ENCODE measurements at places on chromosomes 1 and 21.
A peak's percentile ranks its signal among the peaks of the same experiment; 100 is the strongest.

DNA sequence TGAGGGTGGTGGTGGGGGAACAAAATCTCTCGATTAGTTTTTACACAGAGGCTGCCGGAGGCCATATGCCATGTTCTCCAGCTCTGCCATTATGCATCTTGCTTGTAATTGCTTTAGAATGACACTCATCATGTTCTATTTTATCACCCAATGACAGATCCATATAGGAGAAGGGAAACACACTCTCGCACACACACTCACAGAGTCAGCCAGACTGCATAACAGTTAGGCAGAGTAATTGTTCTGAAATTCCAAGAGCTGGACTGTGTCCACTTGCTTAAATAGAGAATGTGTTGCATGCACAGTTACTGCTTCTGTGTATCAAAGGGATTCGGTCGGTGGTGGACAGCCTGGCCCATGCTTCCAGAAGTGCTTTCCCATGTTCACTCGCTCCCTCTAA lies 30.6 kb downstream of the KCND3 start:
- no peak for DNase-seq

GRCh38 chr1:169326956-169327268 lies 40.7 kb downstream of the NME7 start:
- no peak for DNase-seq

DNA sequence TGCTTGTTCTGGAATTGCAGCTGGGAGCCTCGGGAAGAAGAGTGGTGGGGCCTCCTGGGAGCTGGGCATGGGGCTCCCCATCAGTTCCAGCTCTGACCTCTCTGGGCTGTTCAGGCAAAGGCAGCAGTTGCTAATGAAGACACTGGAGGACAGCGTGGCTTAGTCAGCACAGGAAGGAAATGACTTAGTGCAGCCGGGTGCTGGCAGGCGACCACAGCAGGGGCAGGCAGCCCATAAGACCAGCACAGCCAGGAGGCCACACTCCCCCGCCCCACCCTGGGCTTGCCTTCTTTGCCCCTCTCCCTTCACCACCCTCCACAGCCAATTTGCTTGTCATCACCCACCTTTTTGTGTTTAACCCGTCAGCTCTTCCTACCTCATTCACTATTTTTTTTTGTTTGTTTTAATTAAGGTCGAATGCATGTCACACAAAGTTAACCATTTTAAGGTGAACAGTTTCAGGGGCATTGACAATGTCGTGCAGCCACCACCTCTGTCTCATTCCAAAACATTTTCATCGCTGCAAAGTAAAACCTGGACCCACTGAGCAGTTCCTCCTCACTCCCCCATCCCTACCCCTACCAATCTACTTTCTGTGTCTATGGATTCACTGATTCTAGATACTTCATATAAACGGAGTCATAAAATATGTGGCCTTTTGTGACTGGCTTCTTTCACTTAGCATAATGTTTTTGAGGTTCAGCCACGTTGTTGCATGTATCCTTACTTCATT lies 10.9 kb downstream of the OLIG2 start:
- peak; percentile 65 for DNase-seq

DNA sequence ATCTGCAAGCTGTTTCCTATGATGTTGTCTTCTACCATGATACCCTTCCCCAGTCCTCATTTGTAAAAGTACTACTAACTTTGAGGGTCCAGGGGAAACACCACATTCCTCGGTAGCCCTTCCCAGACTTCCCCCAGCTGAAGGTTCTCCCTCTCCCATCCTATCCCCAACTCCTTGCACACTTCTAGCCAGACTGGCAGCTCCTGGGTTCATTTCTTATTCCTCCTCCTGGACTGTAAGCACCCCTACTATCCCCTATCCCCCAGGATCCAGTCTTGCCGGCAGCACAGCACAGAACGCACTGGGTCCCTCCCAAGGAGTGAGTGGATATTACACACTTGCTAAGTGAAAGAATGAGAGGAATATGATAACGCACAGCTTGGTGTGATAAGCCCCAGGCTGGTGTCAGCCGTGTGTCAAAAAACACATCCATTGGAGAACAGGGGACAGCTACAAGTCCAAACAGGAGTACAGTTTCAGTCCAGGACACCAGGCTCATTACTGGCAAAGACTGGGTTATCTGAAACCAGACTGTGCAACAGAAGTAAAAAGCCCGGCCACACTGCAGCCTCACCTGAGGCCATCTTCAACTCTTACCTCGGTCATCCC lies 100.2 kb downstream of the SSBP3 start:
- DNase-seq = no peak

- no peak for DNase-seq
Measured at GRCh38 chr1:171366085-171366484, 52.1 kb downstream of the FMO4 start.

DNA sequence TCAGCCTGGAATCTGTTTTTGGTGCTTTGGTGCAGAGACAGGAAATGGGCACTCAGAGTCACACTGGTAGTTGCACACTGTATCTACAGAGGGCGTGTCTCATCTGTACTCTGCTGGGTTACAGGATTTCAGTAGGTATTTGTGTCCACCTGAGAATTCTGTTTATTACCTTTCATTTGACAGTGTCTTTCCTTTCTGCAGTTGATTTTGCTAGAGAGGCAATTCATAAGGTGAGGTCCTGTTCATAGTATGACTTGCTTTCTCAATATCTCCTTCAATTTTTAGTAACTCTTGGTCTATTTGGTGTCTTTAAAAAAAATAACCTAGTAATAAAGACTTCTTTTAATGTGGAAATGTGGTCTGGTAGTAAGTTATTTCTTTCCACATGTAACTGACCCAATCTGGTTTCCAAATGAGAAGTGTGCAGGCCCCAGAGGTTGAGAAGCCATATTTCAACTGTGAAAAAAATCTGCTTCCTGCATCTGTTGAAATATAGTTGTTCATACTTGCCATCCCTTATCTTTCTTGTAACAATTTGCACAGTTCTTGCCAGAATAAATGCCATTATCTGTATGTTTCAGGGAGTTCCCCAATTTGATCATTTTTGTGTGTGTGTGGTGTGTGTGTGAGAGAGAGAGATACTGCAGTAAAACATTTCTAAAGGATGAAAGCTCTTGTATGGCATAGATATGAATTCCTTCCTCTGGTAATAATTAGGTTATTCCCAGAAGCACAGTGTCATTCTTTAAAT lies 78.4 kb upstream of the DNAJC6 start:
- DNase-seq = no peak

DNA sequence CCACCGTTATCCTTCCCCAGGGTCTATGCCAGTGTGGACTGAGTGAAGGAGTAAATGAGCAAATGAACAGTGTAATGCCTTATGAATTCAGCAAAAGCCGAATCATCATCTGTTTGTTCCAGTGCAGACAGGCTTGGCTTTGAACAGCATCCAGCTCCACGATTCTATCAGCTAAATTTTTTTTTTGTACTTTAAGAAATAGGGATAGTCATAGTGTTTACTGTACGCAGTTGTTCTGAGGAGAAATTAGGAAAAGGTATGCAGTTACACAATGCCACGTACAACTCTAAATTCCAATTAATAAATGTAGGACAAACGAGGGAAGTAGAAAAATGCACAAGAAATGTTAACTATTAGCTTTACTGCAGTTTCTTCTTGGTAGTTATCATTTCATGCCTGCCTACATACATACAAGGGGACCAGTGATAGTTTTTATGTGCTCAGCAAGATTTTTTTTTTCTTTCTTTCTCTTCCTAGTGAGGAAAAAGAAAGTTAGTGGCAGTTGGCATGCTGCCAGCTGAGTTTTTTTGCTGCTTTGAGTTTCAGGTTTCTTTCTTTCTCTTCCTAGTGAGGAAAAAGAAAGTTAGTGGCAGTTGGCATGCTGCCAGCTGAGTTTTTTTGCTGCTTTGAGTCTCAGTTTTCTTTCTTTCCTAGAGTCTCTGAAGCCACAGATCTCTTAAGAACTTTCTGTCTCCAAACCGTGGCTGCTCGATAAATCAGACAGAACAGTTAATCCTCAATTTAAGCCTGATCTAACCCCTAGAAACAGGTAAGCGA lies at the start of gene IFI44L:
Gene IFI44L, plus strand, starts transcription at position 646 of the 777 bp plus-strand sequence. CDS start 7,468 bp downstream, outside the sequence.
- DNase-seq = no peak

GRCh38 chr1:108691128-108691941 lies 775 bp upstream of the PRPF38B start:
- DNase-seq = no peak

GRCh38 chr1:198265073-198265661 lies 108.4 kb downstream of the NEK7 start:
- DNase-seq = no peak

GRCh38 chr1:154957091-154957657 lies 1.3 kb upstream of the PBXIP1 start:
- no peak for DNase-seq

DNA sequence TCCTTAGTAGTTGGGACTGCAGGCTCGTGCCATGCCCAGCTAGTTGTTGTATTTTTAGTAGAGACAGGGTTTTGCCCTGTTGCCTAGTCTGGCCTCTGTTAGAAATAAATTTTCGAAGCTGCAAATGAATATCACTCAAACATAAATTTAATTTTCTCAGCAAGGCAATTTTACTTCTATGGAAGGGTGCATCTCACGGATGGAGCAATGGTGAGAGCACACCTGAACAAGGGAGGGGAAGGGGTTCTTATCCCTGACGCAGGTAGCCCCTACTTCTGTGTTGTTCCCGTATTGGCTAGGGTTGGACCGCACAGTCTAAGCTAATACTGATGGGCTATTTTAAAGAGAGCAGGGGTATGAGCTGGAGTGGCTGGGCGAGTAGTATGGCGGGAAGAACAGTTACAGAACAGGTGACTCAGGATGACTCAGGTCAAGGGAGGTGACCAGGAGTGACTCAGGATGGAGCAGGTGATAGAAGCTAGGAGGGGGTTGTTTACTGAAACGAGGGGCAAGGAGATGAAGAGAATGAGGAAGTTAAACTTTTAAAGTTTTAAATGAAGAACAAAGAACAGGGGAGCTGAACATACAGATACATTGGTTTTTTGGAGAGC lies 7.5 kb downstream of the MDM4 start:
- no peak for DNase-seq

DNA sequence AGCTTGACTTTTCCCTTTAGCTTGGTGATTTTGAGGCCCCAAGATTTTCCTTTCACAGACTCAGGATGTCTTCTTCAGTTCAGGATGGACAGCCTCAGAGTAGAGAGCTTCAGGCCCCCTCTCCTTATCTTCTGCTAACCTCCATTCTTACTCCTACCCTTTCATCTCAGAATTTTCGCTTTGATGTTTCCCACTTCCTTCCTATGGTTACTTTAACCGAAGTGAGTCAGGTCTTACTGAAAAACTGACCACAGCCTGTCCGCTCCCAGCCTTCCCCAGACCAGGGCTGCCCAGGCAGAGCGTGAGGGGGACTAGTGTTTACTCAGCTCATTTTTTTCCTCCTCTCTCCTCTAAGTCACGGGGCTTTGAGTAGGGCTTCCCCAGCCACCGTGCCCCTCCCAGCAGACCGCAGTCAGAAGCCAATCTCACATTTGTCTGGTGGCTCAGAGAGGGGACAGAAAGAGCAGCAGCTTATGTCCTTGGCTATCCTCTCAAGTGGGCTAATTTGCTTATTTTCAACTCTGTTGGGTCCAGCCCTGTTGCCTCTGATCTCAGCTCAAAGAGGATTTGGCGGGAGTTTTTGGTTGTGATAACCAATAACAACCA lies 4.2 kb upstream of the IL19 start:
- peak; percentile 64 for DNase-seq

DNA sequence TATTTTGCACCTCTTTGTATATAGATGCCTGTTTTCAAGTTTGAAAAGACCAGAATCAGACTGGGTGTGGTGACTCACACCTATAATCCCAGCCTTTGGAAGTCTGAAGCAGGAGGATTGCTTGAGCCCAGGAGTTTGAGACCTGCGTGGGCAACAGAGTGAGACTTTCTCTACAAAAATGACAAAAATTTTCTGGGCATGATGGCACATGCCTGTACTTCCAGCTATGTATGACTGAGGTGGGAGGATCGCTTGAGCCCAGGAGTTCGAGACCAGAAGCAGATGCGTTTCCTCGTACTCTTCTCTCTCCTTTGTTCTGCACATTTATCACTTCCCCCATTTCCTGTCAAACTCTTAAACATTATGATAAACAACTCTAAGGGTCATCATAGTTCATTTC lies 310.0 kb upstream of the SNX7 start:
- no peak for DNase-seq

DNA sequence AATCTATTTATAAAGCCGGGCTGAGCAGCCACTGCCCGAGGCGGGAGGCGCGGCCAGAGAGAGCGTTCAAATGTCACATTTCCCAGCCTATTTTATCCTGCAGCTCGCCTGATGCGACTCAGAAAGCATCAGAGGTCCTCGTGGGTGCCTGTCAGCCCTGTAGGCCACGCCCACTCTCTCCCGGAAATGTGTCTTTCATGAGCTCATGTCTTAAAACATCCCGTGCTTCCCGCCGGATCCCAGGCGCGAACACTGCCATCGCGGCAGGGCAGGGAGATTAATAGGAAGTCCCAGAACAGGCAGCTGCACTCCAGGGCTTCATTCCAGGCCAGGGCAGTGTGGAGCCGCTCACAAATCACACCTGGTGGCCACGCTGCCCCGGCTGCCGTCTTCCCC lies 117.5 kb downstream of the PRDM16 start:
- DNase-seq = peak; percentile 87

- no peak for DNase-seq
Measured at GRCh38 chr1:22258698-22259097, 115.8 kb upstream of the WNT4 start.

DNA sequence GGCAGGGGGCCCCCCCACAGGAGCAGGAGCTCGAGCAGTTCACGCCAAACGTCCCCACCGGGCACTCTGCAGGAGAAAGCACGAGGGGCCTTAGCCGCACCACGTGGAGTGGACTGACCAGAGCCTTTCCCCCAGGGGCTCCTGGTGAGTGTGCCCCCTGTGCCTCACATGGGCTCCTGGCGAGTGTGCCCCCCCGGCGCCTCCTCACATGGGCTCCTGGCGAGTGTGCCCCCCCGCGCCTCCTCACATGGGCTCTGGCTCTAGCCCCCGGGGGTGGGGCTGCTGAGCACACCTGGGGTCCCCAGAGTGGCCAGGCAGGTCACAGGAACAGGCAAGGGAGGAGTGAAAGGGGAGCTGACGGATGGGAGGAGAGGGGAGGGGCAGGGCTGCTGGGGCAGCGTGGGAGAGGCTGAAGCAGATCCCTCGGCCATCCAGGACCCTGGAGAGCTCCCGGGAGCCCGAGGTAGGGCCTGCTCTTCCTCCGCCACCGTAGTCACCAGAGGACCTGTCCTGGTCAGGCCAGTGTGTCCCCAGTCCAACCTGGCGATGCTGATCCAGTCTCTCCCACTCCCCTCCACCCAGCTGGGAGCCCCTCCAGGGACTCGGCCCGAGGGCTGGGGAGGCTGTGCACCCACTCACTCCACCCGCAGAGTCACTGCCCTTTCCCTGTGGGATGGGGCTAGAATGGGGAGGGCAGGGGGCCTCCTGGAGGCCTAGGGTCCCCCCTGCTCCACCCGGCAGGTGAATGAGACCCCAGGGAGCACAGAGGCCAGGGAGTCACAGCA lies 47.6 kb downstream of the ARHGEF16 start:
- peak; percentile 74 for DNase-seq
